ENCODE measurements at places on chromosomes 16 and 17. TPM values are rescaled to one million over a fixed set of nuclear protein-coding genes. Genes with fewer than 3 reads are reported as not detected.

GRCh38 chr17:8781776-8782175 lies 17.4 kb downstream of the MFSD6L start:
- no peak for DNase-seq

- peak; percentile 59 for DNase-seq
Measured at GRCh38 chr16:90008708-90009145, 10.5 kb downstream of the DBNDD1 start.

Gene ABCA8
- total RNA-seq = 0.76 TPM

DNA sequence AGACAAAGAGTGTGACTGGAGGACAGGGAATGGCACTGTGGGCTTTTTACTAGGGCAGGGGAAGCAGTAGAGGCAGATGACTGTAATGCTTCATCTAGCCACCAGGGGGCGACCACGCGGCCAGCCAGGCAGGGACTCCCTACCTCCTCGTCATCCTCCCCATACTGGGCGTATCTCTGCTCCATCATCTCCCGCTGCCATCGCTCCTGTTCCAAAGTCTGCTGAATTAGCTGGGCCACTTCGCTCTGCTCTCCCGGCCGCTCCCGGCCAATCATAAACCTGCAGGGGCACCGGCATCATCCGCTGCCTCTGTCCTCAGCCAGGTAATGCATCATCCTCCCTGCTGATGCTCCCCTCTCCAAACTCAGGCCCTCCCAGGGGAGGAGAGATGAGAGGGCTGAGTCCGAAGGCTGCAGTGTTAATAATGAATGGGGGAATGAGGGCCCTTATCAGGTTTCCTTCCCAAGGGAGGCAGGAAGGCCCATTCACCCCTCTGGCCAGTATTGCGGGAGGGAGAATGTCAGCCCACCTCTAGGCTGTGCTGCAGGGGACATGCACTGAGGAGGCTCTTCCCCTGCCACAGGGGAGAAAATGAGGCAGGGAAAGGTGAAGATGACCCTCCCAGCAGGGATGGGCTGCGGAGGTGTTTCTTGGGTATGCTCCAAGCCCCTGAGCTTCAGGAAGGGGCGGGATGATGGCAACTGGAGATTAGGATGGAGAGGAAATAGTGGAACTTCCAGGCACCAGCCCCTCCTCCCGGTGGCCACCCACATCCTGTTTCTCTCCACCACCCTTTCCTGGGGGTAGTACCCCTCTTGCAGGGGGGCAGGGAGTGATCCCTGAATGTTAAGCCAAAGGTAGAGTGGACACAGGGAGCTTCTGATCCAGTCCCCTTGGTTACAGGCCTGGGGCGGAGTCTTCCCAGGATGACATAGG lies 10.3 kb upstream of the SAMD14 start:
- peak; percentile 63 for DNase-seq

DNA sequence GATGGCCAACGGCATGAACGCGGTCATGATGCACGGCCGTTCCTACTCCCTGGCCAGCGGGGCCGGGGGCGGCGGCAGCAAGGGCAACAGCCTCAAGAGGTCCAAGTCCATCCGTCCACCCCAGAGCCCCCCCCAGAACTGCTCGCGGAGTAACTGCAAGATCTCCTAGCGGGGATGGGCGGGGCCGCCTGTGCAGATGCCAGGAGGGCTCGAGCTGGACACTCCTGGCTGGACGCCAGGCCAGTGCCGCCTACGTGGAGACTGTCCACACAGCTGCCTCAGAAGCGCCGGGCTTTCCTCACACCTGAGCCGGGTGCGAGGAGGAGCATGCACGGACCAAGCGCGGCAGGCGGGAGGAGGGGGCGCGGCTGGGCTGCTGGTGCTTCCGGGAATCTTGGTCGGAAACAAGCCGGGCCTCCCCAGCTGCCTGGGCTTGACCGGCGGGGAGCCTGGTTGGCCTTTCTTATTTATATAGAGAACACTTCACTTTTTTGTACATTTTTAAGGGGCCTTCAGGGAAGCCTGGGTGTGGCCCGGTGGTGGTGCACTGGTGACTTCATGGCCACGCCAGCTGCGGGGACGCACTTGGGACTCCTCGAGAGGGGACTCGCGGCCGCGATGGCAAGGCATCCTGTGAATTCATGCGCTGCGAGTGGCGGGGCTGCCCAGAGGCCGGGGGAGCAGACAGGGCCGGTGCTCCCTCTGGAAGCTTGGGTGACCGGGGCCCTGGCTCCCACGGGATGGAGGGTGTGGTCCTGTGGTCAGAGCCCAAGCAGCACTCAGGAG lies 3.1 kb upstream of the WFIKKN1 start:
- no peak for DNase-seq

Gene LUC7L3
- total RNA-seq = 238 TPM

DNA sequence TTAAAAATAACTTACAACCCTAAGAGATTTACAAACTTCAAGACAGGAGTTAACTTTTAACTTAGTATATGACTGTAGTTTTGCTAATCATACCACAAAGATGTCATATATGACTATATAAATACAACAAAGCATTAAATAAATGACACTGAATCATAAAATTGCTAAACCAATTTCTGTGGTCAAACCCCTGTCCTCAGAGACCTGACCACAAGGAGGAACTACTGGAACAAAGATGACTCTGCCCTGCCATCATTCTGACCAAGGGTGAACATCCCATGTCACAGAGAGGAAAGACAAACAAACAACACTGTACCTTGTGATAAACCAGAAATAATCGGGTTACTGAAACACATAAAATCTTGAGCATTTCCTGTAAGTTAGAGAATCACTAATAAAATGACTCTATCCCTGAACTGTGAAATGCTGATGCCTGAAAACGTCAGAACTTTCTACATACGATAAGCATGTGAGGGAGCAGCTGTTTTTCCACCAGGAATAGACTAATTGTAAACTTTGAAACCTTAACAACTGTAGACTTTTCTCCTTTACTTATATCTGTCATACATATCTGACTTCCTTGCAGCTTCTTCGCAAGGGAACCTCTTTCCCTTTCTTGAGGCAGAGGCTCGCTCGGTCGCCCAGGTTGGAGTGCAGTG lies 47.9 kb downstream of the WDR59 start:
- DNase-seq = no peak

- no peak for DNase-seq
Measured at GRCh38 chr16:12646490-12647274, 157.0 kb downstream of the CPPED1 start.

DNA sequence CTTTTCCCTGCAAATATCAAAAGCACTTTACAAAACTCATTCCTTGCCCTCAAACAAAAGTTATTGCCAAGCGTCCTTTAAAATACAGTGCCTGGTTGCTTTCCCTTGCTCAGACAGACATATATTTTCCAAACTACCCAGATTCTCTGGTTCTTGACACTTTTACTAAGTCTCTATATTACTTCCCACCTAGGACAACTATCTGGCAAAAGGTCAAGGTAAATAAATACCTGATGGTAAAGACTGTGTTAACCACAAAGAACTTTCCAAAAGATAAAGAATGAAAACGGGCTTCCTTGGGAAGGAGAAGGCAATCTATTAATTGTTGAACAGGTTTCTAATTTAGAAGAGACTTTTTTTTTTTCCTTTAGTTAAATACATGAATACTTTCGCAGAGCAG lies 1.9 kb downstream of the HS3ST3A1 start:
- DNase-seq = no peak

Gene KSR1
- 27.6 TPM for total RNA-seq

DNA sequence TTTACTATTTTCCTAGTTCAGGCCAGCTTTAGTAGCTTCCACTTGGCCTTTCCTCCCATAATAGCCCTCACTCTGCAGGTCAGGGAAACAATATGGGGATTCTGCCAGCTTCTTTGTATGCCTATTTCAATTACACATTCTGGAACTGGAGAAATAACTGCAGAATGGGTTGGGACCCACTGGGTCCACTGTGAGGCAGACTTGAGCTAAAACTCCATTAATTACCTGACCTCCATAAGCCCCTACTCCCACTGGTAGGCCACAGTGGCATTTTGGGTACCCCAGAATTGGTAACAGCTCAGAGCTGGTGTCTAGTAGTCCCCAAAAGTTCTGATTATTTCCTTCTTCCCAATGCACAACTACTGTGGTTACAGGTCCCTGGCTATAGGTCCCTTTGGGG lies 16.7 kb upstream of the TENT4B start:
- DNase-seq = no peak

Gene ZNF764
- 32.0 TPM for total RNA-seq

Data from T-cell (primary cell).